Fibroblast of skin of left biceps (primary cell): ENCODE measurements at places on chromosomes 5 and 9.
A peak's percentile ranks its signal among the peaks of the same experiment; 100 is the strongest.

DNA sequence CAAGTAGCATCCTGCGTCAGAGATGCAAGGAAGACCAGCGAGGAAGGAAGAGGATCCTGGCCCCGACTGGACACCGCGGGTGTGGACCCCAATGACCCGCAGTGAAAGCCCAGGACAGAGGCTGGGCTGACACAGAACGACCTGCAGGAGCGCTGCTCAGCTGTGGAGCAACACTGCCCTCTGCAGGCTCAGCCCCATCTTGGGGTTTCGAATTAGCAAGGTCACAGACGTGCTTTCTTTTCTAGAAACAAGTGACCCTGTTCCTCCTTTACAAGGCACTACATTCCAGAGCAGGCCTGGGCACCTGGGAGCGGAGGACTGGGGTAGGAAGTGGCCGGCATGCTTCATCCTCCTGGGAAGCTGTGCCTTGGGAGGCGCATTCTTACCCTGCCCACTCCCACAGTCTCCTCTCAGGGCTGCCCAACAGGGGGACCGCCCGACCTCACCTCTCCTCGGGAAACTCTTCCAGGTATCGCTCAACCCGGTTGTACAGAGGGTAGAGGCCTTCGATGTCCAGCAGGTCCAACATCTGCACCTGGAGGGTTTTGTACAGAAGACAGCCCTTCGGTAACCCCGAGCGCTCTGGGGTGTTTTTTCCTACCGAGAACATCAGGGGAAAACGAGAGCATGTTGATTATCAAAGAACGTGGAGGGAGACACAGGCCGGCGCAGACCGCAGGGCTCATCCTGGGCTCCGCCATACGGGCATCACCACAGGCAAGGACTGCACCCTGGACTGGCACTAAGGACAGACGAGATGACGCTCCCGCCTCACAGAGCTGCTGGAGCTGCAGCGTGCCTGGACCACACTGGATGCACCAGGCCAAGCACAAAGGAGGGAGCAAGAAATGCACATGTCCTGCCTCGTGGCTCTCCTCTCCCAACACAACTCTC is 35.0 kb downstream of the IPPK start:
- DNase-seq, result no peak

DNA sequence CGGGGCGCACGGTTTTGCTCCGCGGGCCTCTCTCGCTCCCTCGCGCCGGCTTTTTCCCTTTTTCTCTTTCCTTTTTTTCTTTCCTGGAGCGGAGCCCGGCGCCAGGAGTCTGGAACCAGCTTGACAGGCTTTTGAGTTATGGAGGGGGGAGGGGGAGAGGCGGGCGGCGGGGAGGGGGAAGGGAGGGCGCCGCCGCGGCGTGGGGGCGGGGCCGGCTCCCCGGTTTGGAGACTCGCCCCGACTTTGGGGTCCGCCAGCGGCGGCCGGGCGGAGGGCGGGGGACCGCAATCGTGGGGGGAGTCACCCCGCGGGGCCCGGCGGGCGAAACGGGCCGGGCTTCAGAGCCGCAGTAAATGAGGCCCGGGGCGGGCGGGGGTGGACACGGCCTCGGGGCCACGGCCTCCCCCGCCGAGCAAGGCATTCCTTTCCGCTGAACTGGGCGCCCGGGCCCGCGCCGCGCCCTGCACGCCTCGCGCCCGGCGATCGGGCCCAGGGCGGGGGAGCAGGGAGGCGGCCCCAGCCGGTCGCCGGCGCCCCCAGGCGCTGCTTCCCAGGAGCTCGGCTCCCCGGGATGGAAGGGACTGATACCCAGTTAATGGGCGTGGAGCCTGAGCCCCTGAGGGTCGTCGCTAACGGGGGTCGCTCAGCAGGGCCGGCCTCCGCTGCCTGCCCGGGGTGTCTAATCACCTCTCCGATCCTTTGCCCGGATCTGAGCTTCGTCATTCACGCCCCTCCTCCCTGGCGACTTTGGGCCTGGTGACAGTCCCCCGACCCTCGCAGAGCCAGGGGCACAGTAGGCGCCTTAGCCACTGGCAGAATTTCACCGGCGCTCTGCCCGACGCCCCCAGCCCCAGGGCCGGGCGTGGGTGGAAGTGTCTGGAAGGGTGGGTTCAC is 138.1 kb downstream of the C9orf50 start:
- DNase-seq, result peak; percentile 91

DNA sequence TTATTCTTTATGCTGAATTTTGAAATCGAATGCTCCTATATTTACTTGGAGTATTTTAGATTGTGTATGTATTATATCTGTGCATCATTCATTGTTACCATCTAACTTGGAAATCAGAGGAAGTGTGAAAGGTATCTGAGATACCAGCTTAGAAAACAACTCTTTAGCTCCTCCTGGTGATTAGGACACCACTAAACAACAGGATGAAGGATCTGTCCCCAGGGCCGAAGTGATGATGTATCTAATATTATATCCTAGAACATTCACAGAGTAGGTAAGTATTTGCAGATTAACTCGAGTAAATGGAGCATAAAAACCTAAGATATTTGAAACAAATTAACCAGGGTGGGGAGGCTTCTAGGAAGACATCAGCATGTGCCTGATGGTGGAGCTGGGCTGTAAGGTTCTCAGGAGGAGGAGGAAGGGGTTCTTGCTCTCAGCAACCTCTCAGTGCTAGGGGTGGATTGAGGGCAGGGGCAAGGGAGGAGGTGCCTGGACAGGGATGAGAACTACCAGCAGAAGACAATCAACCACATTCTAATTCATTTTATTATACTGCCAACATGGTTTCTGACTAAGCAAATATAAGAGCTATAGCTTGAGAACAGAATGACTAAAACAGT is 2.6 kb upstream of the NFIL3 start:
- DNase-seq, result no peak

DNA sequence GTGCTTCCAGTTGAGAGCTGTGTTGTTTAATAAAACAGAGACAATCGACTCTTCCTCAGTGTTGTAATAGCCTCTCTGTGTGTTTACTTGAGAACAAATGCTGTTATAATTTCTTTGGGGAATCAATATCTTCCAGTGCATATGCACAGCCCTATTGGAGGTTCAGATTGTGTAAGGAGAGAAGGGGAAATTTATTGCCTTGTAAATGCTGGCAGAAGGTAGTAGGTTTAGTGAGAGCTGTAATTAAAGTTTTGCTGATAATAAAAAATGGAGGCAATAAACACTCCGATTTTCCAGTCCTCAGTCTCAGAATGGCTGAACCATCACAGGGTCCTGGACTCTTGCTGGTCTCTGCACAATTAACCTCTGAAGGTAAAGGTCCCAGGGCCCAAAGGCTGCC is 128.3 kb downstream of the C5orf15 start:
- no peak for DNase-seq

GRCh38 chr9:130112538-130113151 is 58.9 kb downstream of the GPR107 start:
- DNase-seq, result no peak

- DNase-seq, result no peak
Measured at GRCh38 chr9:4781408-4781807, 11.3 kb upstream of the RCL1 start.

- peak; percentile 13 for DNase-seq
Measured at GRCh38 chr9:561427-561826, 280.1 kb upstream of the DMRT1 start.

DNA sequence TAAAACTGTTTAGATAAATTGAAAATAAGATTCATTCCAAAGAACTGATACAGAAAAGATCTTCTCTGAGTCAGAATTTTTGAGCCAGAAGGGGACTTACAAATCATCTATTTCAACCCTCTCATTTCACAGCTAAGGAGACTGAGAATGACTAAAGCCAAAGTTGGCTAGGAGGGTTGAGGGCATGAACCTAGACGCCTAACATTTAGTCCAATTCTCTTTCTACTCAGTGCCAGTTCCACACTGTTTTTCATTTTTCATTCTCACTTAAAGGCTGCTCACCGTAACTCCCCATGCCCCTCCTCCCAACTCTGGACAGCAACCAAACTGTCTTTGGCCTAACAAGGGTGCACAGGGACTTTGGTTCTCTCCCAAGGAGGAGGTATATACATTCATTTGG is 364.0 kb downstream of the NDUFS4 start:
- DNase-seq, result no peak

DNA sequence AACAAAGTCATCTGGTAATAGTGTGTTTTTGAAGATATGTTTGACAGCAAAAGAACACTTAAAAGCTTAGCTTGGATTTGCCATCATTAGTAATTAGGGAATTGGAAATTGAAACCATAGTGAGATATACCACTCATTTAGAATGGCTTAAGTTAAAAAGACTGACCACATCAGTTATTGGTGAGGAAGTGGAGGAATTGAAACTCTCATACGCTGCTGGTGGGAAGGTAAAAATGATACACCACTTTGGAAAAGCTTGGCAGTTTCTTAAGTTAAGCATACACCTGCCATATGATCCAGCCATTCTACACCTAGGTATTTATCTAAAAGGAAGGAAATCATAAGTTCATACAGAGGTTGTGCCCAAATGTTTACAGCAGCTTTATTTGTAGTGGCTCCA is 213.2 kb downstream of the TRIO start:
- DNase-seq, result no peak

GRCh38 chr5:158422653-158423515 is 563.9 kb upstream of the CLINT1 start:
- DNase-seq, result no peak

GRCh38 chr9:136083558-136084062 is 11.5 kb downstream of the NACC2 start:
- no peak for DNase-seq

- no peak for DNase-seq
Measured at GRCh38 chr5:134934202-134934601, 29.3 kb downstream of the PCBD2 start.

DNA sequence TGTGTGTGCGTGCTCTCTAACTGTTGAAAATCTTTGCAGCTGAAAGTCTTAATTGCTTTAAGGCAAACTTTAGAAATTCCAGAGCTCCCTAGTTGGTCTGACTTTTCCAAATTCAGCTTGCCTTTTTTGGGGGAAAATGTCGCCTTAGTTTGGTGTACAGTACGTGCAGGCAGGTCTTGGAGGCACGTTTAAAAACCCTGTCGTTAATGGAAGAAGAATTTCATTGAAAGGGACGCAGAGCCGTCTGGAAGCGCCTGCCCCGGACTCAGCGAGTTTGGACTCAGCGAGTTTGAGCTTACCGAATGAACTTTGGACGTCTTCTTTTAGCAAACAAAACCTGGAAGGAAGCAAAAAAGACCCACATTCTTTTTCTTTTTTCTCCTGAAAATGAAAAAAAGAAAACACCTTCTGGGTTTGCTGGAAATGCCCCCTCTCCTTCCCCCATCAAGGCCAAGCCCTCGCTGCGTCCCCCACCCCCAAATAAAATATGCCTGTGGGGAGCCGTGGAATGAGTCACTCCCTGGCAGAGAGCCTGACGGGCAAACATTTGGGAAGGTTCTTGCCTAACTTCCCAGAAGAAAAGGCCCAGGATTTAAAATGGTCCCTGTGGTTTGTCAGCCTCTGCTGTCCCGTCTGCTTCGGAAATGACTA is 1.5 kb downstream of the NEK6 start:
- peak; percentile 81 for DNase-seq

DNA sequence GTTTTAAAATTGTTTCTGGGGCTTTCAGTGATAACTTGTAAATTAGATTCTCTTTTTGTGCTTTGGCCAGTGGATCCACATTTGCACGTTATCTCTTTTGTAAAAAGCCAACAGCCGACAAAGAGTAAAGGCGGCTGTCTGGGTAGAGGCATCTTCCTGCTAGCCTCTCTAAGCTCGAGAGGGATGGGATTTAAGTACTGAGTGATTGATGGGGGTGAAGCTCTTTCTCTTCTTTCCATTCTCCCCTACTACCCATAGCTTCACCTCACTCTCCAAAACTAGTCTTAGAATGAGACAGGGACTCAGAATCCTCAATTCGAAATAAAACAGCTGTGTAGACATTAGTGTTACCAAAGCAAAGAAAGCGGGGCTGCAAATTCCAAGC is 3.4 kb downstream of the PBX3 start:
- DNase-seq, result no peak

- DNase-seq, result peak; percentile 2
Measured at GRCh38 chr5:69368458-69369339, 621 bp downstream of the AK6 start.

DNA sequence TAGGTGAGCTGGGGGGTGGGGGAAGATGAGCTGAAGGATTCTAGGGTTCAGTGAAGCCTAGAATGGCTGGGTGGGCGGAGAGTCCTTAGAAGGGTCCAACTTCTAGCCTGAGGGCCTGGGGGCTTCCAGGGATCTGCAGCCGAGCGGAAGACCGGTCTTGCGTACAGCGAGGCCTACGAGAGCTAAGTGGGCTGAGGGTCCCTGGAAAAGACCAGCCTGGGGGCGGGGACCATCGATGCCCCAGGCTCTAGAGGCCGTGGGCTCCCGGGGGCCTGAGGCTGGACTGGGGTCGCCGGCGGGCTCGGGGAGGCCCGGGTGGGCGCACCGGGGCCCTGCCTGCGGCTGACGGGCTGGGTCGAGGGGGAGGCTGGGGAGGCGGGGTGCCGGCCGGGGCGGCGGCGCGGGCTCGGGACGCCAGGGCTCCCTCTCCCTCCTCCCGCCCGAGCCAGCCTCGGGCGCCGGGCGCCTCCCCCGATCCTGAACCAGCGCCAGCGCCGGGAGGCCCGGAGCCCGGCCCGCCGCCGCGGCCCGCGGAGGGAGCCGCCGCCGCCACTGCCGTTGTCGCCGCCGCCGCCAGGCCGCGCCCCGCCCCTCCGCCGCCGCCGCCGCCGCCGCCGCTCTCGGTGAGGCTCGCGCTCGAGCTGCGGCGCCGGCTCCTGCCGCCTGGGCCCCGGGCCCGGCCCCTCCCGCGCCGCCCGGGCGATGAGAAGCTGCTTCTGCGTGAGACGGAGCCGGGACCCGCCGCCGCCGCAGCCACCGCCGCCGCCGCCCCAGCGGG is at the start of gene MVB12B:
MVB12B (plus strand) TSS at position 602 of the 778 bp plus-strand sequence; CDS start at position 703, 101 bp downstream.
- DNase-seq, result no peak

- DNase-seq, result no peak
Measured at GRCh38 chr9:101388507-101388993, 3.7 kb upstream of the BAAT start.

- no peak for DNase-seq
Measured at GRCh38 chr5:181084621-181085195, 44.6 kb downstream of the BTNL9 start.

DNA sequence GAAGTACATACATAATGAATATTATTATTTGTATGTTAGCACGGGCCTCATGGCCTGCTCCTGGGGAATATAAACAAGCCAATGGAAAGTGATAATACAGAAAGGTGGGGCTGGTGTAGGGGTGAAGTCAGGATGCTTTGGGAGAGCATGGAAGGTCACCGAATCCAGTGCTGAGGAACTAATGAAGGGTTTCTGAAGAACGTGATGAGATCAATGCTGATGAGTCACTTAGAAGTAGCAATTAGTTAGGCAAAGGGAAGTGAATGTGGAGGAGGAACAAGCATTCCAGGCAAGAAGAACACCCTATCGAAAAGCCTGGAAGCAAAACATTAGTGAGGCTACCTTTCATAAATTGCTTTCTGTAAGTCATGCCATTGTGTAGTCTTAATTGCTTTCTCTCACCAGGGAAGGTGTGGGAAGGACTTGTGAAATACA is 2.1 kb downstream of the ANXA1 start:
- DNase-seq, result no peak

GRCh38 chr5:176342766-176343458 is 18.7 kb downstream of the KIAA1191 start:
- no peak for DNase-seq
